ENCODE measurements at places on chromosomes 4 and X.
A peak's percentile ranks its signal among the peaks of the same experiment; 100 is the strongest.

GRCh38 chrX:106168107-106168506 is at the start of gene PWWP3B:
TSS of gene PWWP3B (plus strand) at chrX:106168305. CDS start at chrX:106205433, 37,128 bp downstream.
- DNase-seq: peak; percentile 38

GRCh38 chrX:80747832-80748231 is 61.8 kb downstream of the BRWD3 start:
- no peak for DNase-seq

- no peak for DNase-seq
Observed at GRCh38 chrX:123155327-123155726, 28.8 kb upstream of the GRIA3 start.

DNA sequence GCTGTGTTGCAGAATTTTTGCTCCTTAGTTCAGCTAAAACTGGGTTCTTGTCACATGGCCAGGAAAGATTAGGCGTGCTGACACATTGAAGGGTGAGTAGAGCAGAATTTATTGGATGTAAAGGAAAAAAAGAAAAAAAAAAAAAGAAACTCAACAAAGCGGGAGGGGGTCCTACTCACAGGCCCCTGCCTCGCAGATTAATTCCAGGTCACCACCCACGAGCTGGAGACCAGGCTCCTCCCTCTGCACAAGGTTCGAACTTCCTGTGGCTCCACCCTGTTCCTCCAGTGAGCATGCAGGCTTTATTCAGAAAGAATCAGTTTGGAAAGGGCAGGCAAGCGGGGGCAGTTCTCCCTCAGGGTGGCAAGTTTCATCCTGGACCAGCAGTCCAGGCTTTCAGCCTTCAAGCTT is 17.1 kb downstream of the MGST2 start:
- DNase-seq: no peak

- DNase-seq: peak; percentile 66
Observed at GRCh38 chrX:24464836-24465531, at the start of gene PDK3. TSS of gene PDK3 (plus strand) at chrX:24465286. CDS start at chrX:24465456, 170 bp downstream.

DNA sequence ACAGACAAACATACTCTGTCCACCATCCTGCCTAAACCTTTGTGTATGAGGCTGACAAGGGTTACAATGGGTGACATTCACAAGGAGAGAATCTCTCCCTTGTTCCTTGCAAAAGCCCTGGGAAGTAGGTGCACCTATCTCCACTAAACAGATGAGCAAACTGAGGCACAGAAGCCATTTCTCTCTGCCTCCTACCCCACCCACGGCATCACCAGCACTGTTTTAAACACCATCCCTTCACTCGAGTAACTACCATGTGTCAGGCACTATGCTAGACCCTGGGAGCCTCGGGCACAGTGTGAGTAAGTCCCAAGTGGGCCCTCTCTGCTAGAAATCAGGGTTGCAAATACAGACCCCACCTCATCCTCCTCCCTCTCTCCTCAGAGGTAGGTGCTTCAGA is 899 bp downstream of the LYAR start:
- DNase-seq: no peak
